Activated CD8-positive, alpha-beta memory T cell treated with anti-CD3 and anti-CD28 coated beads for 4 hours (primary cell): ENCODE measurements at places on chromosomes 4 and X.

DNA sequence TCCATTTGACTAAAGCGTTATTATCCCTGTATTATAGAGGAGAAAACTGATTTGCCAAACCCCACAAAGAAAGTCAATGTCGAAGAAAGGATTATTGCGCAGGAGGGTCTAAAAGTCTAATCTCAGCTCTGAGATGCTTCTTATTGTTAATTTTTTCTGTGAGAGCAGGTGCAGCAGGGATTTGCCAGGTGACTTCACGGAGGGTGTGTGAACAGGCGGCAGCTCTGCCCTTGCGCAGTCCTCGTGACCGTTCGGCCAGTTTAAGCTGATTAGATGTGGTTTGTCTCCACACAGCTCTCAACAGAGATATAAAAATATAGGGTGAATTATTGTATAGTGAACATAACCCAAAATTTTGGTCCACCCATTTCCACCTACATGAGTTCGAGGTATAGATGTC, 28.5 kb downstream of the TENM3 start:
- no peak for DNase-seq

GRCh38 chr4:18389115-18389514, 367.6 kb upstream of the LCORL start:
- no peak for DNase-seq

DNA sequence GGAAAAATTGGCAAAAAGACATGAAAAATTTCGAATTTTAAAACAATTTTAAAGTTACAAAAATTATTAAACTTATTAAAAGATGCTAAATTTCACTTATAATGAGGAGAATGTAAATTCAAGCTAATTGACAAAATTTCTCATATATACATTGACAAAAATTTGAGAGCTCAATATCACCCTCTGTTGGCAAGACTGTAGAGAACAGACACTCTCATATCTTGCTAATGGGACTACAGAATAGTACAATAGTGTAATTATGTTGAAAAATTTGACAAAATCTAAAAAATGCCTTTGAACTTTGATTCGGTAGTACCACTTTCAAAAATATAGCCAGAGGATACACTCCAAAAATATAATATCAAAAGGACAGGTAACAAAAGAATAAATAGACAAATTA, 29.8 kb downstream of the DCAF8L2 start:
- no peak for DNase-seq

- no peak for DNase-seq
Measured at GRCh38 chr4:111873801-111874200, 271.5 kb upstream of the FAM241A start.

- DNase-seq: no peak
Measured at GRCh38 chrX:12894074-12895030, 12.1 kb upstream of the TLR8 start.

DNA sequence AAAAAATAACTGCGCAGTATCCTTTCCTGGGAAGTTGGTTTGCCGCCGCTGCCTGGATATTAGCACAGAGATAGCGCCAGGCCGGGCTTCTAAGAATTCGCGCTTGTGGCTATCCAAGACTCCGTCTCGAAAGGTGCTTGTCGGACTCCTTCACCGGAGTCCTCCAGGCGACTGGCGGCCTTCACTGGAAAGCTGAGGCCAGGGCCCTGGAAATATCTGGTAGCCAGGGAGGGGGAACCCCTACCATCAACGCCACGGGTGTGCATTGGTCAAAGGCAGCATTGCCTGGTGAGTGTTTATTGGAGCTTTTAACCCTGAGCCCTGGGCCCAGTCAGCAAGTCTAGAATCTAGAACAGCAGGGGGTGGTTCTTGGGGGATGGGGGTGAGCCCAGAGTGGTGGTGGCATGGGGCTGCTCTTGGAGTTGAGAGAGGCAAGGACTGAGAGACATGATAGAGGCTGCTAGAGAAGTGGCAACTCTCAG, 577 bp upstream of the PIM2 start:
- no peak for DNase-seq

DNA sequence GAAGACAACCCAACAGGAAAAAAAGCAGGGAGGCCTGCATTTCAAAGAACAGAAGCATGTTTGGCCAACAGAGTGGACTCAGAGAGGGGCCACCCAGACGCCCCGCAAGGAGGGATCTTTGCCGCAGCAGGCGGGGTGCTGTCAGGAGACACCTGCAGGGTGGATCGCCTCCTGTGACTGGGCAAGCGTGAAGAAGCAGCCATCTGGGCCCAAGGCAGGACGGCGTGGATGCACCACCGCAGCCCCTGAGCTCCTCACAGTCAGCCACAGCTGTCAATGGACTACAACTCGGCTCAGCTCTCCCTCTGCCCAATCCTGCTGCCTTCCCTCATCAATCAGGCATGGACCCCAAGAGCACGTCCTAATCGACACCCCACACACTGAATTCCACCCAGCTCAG, 32.0 kb upstream of the MAN2B2 start:
- DNase-seq: no peak

DNA sequence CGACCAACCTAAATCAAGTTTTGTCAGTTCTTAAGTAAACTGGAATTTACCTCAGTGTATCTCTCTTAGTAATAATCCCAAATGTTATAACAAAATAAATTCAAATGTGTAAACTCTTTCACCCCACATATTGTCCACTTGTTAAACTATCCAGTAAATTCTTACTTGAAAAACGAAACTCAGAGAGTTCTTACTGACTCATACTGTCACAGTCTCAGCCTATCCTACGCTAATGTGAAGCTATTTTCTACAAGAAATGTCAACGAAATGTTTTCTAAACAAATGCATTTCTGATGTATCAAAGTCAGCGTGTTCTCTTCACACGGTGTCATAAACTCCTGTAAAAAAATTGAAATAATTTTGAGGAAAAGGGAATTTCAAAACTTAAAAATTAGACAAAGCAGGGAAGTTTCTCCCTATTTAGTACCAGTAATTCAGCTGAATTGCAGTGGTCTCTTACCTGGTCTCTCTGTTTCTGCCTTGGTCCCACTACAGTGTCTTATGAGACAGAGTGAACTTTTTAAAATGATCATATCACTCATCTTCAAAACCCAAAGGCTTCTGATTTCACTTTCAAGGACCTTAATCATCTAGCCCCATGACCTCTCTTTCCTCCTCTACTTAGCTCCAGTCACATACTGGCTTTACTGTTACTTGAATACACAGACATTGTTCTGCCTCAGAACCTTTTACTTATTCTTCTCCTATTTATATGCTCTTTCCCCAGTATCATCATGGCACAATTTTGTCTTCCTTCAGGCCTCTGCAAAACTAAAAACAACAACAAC, 63.3 kb downstream of the DCAF8L1 start:
- no peak for DNase-seq

GRCh38 chrX:146907391-146908240, 93.1 kb upstream of the CXorf51A start:
- no peak for DNase-seq

DNA sequence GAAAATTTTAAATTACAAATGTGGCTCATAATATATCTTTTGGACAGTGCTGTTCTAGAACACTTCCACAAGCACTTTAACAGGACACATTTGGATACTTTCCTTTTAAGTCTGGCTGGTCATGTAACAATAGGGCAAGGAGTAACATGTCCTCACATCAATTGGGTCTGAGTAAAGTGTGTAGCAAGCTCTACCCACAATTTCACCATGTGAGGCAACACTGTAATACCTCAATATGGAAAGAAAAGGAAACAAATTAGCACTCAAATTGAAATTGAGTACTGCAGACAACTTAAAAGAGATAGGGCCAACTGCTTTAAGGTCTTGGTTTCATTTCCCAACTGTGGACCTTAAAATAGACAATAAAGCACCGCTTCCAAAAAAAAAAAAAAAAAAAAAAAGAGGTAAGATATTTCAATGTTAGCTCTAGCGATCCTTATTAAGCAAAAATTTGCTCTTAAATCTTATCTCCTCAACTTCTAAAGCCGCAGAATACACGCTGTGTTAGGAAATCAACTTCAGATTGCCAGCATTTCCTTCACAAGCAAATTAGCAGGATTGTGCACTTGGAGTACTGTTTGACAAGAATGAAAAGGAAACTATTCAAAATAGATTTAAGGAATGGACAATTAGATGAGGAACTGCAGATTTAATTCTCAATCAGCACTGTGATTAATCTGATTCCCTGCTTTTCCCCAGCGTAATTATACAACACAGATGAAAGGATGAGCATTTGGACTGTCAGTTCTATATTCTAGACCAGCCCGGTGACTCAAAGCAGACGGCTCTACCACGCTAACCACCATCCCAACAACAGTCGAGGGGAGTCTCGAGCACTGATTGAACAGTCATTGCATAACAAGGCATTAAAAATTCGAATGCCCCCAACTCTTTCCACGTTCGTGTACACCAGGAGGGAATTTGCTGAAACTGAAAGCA, 1.6 kb downstream of the CASK start:
- peak; percentile 12 for DNase-seq

- DNase-seq: peak; percentile 25
Measured at GRCh38 chr4:168923526-168924194, 86.4 kb downstream of the CBR4 start.

GRCh38 chr4:184267673-184268583, 50.3 kb upstream of the ENPP6 start:
- peak; percentile 20 for DNase-seq
